Endothelial cell (in vitro differentiated cells): ENCODE measurements at places on chromosomes 12 and 14.

DNA sequence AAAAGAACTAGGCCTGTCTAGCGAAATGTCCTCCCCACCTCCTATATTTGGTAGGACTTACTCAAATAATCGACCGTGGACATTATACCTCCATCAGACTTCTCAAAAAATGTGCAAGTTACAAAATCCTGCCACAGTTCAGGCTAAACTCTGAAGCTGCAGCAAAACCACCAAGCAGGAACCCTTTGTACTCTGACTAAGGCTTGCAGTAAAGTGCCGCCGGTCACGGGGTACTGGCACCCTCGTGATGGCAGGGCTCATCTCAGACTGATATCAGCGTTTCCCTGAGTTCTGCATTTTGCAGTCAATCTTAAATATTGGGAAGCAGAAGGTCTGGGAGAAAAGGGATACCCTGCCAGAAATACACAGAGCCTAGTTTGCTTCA, 17.1 kb downstream of the SLC11A2 start:
- no peak for DNase-seq

GRCh38 chr12:6279256-6279628, 31.2 kb upstream of the PLEKHG6 start:
- DNase-seq: no peak

GRCh38 chr14:70340002-70340401, 19.5 kb downstream of the COX16 start:
- DNase-seq: no peak

DNA sequence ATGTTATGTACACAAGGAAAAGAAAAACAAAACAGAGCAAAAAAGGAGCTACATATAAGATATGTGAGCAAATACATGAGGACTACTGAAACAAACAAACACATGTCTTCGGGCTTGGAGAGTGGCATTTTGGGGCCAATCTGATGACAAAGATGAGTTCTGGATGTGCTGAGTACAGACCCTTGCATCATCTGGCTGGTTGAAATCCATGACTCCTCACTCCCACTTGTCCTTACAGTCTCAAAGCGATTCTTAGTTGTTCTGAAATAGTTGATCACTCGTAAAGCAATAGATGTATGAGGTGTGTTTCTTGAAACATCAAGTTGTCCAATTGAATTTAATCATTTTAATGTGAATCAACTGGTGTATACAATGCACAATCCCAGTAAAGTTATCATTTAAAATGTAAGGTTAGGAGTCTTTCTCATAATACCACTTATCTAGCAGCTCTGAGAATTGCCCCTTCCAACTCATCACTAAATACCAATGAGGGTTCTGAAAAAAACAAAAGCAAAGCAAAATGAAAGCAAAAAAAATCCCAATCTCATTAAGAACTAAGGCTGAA, 136.9 kb downstream of the ITPR2 start:
- no peak for DNase-seq

DNA sequence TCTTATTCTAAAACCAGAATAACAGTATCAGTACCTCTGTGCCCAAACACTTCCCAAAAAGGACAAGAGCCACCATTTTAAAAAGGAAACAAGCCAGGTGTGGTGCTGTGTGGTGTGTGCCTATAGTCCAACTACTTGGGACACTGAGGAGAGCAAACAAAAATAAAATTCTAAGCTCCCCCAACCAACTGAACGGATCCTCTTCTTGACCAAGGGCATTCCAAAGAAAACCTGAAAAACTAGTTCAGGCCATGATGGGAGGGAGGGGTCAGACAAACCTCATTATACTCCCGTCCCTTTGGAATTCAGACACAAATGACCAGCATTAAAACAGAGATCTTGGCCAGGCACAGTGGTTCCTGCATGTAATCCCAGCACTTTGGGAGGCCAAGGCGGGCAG, 20.5 kb downstream of the SLC11A2 start:
- no peak for DNase-seq
